NCI-H2081 (cell line): ENCODE measurements at places on chromosomes 2 and 18.

- no peak for DNase-seq
Measured at GRCh38 chr2:28543316-28544035, 47.6 kb downstream of the PLB1 start.

GRCh38 chr18:62332431-62332830 lies 7.3 kb downstream of the TNFRSF11A start:
- no peak for DNase-seq

DNA sequence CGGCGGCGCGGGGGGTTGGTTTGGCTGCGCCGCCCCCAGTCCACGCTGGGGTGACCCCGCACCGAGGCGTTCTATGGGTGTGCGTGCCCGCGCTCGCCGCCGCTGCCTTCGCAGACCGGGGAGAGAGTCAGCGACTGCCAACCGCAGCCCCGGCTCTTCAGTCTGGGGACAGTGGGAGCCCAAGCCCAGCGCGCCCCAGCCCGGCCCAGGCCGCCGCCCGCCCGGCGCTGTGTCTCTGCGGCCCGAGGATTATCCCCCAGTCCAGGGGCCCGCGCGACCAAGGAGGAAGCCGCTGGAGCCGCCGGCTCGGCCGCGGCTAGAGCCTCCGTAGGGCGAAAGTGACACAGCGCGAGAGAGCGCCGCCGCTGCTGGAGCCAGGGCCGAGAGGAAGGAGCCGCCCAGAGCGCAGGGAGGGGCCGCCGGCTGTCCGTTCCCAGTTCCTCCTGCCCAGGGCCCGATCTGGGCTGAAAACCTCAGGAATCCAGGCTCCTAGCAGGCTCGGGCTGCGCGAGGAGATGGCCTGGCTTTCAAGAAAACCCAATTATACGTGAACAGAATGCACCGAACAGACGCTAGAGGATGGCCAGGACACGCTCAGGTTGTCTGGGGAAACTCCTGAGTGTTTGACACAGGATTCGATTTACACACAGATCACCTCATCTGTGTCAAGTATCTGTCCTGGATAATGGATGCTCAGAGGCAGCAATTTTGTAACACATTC lies 2.4 kb downstream of the CTIF start:
- DNase-seq: peak; percentile 59

DNA sequence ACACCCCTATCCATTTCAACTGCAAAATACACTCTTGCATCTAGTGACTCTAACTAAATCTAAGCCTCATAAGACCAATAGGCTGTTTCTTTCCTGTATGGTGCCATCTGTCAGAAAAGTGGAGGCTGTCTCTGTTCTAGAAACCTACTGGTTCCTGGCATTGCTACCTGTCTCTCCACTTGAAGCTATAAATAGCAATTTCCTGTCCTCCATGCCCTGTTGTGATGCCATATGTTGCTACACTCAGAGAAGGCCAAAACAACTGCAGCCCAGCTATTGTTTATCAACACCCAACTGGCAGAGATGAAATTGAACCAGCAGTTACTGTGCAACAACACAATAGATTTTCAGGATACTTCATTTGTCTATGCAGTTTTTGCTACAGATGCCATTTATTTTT lies 1355.1 kb upstream of the SLC39A10 start:
- peak; percentile 14 for DNase-seq

- no peak for DNase-seq
Measured at GRCh38 chr2:65351948-65352595, 80.3 kb downstream of the SPRED2 start.

GRCh38 chr2:240586919-240587800 lies 626 bp downstream of the CAPN10 start:
- peak; percentile 75 for DNase-seq

- DNase-seq: no peak
Measured at GRCh38 chr2:2743164-2743571, 412.1 kb upstream of the MYT1L start.

GRCh38 chr18:40874233-40874632 lies 1080.8 kb upstream of the PIK3C3 start:
- DNase-seq: no peak

DNA sequence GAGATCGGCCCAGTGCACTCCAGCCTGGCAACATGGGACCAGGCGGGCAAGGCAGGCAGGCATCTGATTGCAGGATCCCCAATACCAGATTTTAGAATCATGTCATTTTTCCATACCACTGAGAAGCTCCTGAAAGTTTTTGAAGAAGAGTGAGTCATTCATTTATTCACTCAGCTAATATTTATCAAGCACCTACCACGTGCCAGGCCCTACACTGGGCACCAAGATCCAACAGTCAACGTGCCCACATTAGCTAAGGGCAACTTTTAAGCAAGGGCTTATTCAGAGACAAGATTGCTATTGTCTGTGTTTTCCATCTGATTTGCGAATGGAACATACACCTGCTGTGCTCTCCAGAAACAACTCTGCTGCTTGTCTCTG lies 126.8 kb upstream of the LGALSL start:
- no peak for DNase-seq

DNA sequence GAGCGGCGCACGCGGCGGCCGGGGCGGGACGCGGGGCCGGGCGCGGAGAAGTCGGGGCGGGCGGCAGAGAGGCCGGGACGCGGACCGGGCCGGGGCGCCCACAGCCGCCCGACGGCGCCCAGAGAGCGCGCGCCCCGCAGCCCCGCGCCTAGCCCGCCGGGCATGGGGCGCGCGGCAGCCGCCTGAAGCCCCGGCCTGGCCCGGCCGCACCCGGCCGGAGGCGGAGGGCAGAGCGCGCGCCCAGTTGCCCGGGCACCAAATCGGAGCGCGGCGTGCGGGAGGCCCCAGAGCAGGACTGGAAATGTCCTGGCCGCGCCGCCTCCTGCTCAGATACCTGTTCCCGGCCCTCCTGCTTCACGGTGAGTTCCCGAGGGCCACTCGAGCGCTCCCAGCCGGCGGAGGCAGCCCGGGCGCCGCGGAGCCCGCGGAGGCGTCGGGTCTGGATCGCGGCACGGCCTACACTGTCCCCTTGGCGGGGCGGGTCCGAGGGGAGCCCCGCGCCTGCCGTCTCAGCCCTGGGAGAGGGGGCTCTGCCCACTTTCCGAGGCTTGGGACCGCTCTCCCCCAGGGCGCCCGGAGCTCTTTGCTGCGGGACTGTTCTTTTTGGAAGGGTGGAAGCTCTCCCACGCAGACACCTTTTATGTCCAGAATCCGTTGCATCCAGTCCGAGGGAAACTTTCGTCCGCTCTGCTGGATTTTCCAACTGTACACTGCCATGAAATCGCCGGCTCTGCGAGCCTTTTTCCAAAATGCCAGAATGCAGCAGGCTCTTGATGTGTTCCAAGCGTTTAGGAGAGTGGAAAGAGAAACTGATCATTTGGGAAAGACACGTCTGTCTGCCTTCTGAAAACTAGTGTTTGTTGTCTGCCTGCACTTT lies 484 bp downstream of the APCDD1 start:
- DNase-seq: no peak

DNA sequence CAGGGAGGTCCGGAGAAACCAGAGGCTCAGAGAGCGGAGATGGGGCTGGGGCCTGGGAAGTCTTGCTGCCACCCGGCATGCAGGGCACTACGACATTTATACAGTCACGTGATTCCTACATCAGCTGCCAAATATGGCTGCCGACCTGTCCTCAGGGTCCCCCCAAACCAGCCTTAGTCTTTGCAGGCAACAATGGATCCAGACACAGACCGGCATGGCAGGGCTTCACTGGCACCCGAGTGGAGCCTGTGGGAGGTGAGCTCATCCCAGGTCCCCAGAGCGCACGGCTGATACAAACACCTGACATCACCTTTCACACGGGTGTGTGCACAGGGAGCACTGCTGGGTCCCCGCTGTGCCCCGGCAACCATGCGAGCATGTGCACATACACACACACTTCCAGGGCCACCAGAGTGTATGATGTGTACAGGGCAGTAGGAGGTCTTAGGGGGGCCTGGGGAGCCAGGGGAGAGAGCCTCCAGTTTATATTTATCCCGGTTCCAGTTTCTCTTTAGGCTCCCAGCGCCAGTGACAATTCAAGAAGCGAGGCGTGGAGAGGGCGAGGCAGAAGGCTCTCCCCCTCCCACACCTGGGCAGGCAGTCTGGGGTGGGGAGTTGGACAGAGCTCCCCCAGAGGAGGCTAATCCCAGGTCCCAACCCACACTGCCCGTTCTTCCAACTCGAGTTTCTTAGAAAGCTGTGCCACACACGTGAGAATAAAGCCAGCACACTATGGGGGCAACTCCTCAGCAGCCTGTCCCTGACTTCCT lies 2.7 kb downstream of the SEMA4C start:
- peak; percentile 76 for DNase-seq

DNA sequence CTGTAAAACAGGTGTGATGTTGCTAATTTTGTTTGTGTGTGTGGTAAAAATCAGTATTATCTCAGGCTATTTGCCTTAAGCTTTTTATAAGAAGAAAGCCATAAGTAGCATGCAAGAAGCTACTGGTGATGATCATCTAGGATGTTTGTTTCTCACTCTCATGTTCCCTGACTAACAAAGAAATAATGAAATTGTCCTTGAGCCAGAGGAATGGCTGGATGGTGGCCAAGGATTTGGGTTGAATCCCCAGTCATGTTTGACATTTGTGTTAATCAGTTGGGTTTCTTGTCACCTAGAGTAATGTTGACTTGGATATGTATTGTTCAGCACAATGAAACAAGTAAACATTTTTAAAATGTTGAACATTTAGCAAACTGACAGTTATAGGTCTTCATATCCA lies 496.8 kb upstream of the ZEB2 start:
- peak; percentile 49 for DNase-seq

GRCh38 chr2:38535744-38536506 lies 66.8 kb downstream of the HNRNPLL start:
- DNase-seq: peak; percentile 65

GRCh38 chr2:68907232-68907919 lies 36.2 kb upstream of the BMP10 start:
- DNase-seq: no peak

- DNase-seq: peak; percentile 43
Measured at GRCh38 chr2:157837851-157838441, 38.2 kb downstream of the ACVR1 start.

GRCh38 chr2:191910518-191910917 lies 63.6 kb upstream of the CAVIN2 start:
- no peak for DNase-seq

- no peak for DNase-seq
Measured at GRCh38 chr2:236858661-236859060, 227.0 kb upstream of the COPS8 start.
